Stromal cell of bone marrow (primary cell): ENCODE measurements at places on chromosomes 7 and 10.
A peak's percentile ranks its signal among the peaks of the same experiment; 100 is the strongest.

GRCh38 chr10:17497446-17498030 is 43.1 kb upstream of the ST8SIA6 start:
- no peak for DNase-seq

- DNase-seq = no peak
Measured at GRCh38 chr7:6387734-6388294, 59.9 kb downstream of the DAGLB start.

DNA sequence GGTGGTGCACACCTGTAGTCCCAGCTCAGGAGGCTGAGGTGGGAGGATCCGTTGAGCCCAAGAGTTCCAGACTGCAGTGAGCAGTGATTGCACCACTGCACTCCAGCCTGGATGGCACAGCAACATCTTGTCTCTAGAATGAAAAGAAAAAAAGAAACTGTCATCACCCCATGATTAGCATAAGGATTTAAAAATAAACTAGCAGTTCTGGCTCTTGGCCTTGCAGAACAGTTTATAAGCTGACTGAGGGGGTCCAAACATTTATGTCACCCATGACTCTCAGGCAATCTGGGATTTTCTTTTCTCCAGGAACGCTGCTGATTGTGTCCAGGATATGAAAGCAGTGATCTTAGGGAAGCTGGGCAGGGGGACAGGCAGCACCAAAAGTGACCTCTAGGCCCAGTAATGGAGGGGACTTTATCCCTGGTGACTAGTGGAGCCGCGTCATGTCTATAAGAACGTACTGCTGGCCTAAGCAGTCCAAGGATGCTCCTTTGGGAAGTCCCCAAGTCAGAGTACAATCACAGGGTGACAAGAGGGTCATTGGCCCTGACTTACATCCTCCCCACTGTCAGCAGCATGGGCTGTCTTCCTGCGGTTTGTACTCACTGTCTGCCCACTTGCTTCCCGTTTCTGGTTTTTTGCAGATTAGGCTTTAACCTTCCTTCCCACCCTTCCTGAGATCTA is 177.4 kb downstream of the ARHGAP12 start:
- no peak for DNase-seq

GRCh38 chr7:93382362-93382761 is 150.2 kb downstream of the VPS50 start:
- no peak for DNase-seq

GRCh38 chr7:6709808-6710207 is 3.1 kb upstream of the ZNF12 start:
- no peak for DNase-seq

DNA sequence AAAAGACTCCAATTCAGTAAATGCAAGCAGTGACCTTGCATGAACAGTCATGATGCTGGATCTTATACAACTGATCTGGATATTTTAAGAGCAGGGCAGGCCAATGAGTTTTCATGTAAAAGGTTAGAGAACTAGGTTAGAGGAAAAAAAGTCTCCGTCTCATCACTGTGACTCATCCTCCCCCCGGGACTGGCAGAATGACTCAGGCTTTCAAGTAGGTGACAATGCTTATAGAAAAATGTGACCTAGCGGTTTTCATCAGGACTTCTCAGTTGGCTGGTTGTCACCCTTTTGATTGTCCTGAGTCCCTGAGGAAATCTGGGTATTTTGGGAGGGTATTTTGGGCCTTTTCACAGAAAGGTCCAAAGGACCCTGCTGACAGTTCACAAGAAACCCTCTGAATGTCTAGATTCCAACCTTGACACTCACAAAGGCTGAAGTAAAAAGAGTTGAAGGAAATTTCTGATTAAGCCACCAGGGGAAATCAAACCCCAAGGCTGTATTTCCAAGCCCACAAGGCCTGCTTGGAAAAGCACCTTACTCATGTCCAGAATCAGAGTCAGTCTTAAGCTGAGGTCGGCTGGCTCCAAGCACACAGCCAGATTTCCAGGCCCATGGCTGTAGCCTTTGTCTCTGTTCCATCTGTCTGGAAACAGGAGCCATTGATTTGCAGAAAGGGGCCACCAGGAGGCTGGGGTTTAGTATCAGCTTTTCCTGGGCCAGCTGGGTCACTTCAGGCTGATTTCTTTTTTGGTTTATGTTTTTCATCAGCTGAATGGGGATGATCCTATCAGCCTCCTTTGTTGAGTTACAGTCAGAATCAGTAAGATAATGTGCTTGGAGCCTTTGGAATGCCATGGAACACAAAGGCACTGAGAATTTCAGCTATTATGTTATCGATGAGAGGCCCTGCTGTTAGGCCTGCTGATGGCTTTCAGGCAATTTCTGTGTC is 226.4 kb upstream of the HABP2 start:
- peak; percentile 88 for DNase-seq

GRCh38 chr7:54632696-54633095 is 90.5 kb downstream of the VSTM2A start:
- no peak for DNase-seq

- DNase-seq = no peak
Measured at GRCh38 chr10:71131096-71131495, 81.3 kb upstream of the UNC5B start.

DNA sequence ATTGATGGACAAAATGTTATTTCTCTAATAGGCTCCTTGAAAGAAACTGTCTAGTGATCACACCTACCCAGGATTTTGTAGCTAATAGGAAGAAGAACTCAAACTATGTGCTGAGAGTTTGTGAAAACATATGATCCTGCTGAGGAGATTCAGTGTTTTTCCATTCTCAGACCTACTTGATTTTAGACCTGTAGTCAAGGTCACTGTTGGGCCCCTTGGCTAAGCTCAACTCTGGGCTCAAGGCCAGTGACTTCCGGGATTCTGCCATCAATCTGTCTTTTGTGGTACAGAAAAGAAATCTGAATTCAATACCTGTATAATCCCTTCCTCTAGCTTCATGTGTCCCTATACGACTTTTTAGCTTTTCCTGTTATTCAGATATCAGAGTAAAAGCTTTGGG is 79.7 kb upstream of the FERD3L start:
- DNase-seq = no peak

- no peak for DNase-seq
Measured at GRCh38 chr7:37342688-37343471, 105.8 kb downstream of the ELMO1 start.

DNA sequence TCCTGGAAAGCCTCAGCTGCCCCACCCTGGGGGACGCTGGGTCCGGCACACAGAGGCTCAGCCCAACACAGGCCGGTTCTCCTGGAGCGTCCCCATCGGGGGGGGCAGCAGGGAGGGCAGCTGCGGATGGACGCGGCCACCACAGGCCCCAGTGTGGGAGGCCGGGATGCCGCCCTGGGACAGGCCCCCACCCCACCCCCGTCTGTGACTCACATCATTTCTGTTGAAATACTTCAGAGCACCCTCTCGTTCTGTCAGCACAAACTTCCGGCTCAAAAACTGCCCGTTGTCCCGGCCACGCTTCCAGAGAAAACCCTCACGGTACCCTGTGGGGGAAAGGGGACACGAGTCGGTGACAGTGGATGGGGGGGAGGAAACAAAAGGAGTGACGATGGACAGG is 28.5 kb downstream of the GET4 start:
- DNase-seq = no peak

- no peak for DNase-seq
Measured at GRCh38 chr10:98106531-98106930, 27.9 kb upstream of the R3HCC1L start.

- DNase-seq = peak; percentile 67
Measured at GRCh38 chr10:126049759-126050700, 153.7 kb downstream of the FANK1 start.

DNA sequence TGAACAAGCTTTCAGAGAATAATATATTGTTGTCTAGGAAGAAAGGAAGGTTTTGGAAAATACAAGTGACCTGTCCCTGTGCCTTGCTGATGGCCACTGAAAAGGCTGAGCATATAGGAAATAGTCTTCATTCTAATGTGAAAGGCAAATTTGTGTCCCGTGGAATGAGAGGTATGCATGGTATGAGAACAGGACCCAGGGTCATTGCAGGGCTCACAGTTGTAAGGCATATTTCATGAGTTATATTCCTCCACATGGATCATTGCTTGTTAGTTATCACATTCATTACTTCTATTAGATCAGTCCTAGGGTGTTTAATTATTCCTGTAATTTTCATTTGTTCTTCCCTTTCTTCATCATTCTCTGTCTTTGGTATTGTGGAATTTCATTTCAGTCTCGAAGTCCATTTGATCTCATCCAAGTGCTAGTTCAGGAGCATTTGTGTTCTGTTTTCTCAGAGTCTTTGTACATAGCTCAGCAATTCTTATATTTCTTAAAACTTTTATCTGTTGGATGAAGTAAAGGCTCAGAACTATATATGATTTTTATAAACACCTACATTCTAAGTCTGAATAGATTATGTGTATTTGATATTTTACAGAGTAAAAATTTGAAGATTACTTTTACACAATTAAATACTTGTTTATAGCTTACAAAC is 39.4 kb upstream of the ARHGAP21 start:
- no peak for DNase-seq

- no peak for DNase-seq
Measured at GRCh38 chr10:8235253-8236027, 181.0 kb downstream of the GATA3 start.

DNA sequence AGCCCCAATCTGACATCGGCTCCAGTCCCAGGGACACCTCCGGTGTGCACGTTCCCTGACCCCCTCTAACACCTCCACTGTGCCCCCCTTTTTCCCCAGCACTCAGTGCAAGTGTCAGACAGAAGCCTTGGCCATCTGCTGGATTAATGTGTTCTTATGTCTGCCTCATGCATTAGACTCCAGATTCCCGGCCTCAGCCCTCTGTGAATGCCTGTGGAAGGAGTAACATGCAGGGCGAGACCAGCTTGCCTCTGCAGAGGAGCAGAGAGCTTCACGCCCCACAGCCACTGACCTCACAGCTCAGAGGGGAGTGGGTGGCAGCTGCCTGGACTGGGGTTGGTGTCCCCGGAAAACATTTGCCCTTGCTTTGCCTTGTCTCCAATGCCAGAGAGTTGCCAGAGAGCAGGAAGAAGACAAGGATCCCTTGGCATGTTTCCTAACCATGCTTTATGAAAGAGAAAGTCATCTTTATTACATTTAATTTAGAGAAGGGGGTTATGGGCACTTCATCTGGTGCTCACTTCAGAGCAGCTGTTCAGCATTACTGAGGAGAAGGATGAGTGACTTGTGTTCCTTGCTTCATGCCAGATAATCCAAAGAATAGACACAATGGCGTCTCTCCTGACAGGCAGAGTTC is 91.6 kb upstream of the CXCL12 start:
- no peak for DNase-seq

- no peak for DNase-seq
Measured at GRCh38 chr10:100645613-100646392, 99.6 kb upstream of the PAX2 start.

DNA sequence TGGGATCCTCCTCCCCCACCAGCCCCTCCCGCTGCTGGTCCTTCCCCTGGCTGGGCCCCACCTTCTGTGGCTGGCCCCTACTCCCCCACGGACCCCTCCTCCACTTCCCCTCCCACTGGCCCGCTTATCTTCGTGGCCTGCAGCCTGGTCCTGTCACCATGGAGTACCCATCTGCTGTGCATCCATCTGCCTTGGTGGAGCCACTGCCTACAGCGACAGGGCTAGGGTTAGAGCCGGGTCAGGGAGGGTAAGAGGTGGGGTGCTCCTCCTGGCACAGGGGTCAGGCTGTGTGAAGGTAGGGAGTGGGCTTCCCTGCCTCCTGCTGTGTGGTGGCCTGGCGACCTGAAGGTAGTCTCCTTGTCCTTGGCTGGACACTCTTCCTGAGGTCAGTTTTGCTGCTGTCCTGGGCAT is 5.2 kb downstream of the ADCY1 start:
- DNase-seq = no peak

DNA sequence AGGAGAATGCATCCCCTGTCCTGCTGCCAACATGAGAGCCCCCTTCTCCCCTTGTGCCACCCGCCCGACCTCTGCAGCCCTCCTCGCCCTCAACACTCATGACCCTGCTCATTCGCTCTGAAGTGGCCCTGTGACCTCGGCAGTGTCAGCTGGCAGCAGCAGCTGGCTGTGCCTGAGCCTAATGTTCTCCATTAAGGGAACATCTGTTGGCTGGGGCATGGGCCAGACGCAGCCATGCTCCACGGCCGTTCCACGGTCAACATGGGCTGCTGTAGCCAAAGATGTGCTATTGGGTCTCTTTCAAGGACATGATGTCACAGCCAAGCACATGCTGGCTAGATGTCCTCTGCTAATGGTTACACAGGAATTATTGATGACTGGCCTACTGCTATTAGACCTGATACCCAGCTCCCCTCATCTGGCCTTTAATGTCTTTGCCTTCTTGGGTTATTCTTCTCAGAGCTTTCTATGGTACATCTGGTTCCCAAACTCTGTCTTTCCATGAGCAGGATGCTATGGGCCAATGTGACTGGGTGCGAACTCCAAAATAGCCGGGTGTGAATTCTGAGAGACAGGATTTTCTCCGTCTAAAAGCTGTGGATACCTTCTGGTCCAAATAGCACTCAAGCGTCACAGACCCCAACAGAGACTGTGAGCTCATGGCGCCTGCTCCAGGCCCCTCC is 22.4 kb downstream of the ADCYAP1R1 start:
- no peak for DNase-seq

DNA sequence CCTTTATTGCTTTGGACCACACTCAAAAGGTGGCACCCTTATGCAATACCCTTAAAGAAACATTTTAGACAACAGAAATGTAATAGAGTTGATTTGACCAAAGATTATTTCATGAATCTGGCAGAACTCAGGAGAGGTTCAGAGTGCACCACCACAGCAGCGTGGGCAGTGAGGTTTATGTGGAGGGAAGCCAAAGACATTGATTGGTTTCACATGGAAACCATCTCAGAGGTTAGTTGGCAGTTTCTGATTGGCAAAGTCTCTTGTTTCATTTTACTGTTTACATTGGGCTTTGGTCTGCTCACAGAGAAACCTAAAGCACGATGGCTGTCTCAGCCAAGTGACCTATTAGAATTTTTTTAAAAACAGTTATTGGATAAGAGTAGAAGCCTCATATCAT is 101.3 kb downstream of the SDHAF3 start:
- no peak for DNase-seq

DNA sequence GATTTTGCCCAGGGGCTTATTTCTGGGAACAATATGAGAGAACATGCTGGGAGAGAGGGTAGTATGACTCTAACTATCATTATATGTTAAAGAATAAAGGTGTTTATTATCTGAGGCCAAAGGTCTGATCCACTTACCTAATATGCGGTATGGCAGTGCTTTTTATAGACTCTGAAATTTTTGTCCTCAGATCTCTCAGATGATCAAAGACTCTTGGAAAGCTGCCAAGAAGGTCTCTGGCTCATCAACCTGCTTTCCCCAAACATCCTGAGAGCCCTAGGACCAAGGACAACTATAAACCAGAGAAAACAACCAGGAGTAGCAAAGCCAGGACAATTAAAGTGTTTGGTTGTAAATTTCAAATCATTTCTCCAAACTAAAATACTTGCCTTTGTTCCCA is 255.7 kb upstream of the LRRN3 start:
- no peak for DNase-seq

- no peak for DNase-seq
Measured at GRCh38 chr10:71797533-71798307, 24.4 kb upstream of the VSIR start.

DNA sequence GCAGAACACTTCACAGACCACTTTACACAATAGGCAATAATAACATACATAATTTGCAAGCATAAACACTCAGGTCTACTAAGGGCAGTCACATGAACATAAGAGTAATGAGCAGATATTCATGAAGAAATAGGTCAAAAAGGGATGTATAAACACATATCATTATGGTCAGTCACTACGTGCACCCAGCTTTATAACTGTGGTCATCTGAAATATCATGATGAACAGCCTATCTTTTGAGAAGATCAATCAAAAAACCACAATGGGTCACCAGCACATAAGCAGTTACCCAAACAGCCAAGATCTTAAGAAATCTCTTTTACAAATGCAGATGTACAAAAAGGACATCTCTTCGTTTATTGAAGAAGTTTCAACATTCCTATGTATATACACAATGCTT is 35.5 kb upstream of the DRGX start:
- DNase-seq = no peak
